ENCODE measurements at places on chromosomes 3 and 15. TPM values are rescaled to one million over a fixed set of nuclear protein-coding genes. Genes with fewer than 3 reads are reported as not detected.

Gene PAQR9
- polyA plus RNA-seq: not detected

Gene LRRIQ4
- not detected for polyA plus RNA-seq

GRCh38 chr3:155853214-155854140 lies 750 bp downstream of the SLC33A1 start:
- DNase-seq: peak; percentile 20

DNA sequence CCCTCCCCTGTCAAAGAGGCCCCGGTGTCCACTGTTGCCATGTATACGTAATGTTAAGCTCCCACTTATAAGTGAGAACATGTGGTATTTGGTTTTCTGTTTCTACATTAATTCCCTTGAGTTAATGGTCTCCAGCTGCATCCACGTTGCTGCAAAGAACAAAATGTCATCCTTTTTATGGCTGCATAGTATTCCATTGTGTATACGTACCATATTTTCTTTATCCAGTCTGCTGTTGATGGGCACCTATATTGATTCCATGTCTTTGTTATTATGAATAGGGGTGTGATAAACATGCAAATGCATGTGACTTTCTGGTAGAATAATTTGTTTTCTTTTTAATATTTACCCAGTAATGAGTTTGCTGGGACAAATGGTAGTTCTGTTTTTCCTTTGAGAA lies 43.3 kb upstream of the AGTR1 start:
- DNase-seq: no peak

- peak; percentile 46 for DNase-seq
These were observed 16.1 kb downstream of the CD276 start for GRCh38 chr15:73700041-73700842.

- DNase-seq: no peak
These were observed 25.4 kb downstream of the GOLGB1 start for GRCh38 chr3:121724130-121724529.
